Non-pigmented ciliary epithelial cell (primary cell): ENCODE measurements at places on chromosomes 2 and 18.
A peak's percentile ranks its signal among the peaks of the same experiment; 100 is the strongest.

DNA sequence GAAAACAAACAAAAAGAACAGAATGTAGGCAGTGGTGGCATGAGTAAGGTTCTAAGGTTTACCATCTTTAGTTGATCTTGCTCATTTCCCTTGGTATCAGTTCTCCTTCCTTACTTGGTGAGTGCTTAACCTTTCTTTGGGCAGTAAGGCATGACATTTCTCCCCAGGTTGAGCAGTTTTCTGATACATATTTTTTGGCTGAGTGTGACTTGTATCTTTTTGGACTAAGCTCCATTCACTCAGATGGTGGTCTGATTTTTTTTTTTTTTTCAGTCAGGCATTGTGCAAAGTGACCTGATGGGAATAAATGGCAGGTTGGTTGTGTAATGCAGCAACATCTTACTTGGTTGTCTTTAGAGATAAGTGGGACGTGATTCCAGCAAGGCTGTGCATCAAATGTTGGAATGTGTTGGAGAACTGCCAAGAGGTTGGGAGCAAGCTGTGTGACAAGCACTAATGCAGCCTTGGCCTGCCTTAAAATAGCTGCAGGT is 15.1 kb downstream of the SPTBN1 start:
- DNase-seq, result peak; percentile 68

GRCh38 chr18:34794348-34794747 is 84.2 kb downstream of the DTNA start:
- DNase-seq, result no peak

DNA sequence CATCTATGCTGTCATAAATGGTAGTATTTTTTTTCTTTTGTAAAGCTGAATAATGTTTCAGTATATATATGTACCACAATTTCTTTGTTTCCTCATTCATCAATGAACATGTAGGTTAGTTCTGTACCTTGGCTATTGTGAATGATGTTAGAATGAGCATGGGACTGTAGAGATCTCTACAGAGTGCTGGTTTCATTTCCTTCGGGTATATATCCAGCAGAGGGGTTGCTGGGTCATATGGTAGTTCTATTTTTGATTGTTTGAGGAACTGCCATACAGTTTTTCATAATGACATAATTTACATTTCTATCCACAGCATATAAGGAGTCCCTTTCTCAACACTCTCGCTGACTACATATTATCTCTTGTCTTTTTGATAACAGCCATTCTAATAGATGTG is 243.5 kb downstream of the CDH7 start:
- DNase-seq, result no peak

- DNase-seq, result no peak
Measured at GRCh38 chr2:165691615-165692014, 102.4 kb downstream of the GALNT3 start.

GRCh38 chr18:74310411-74310810 is 5.2 kb upstream of the C18orf63 start:
- DNase-seq, result no peak

DNA sequence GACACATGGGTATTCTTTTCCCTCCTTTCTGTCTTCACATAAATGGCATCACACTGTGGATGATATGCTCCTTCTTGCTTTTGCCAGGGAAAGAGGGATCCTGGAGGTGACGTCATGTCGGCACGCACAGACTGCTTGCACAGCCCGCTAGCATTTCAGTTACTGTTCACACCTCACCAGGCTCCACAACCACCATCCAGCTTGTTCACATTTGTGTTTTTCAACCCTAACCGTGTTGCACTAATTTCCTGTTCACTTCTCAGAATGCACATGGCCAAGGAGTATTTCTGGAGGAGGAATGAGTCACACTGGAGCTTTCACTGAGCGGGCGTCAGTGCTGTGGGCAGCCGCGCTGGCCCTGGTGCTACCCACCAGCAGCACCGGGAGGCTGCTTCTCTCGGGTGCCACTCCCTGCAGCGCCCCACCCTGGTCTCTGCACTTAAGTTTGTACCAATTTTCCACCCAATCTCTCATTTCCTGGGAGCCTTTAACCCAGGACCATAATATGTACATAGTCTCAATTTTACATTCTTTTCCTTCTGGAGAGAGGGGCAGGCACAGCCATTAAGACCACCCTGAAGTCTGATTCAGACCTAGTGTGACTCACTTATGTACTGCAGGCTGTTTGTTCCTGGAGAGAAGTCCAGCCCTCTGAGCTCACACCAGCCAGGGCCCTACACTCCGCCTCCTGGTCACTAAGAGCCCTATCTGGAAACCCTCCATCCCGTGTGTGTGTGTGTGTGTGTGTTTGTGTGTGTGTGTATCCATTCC is 65.1 kb downstream of the MBP start:
- DNase-seq, result peak; percentile 88

DNA sequence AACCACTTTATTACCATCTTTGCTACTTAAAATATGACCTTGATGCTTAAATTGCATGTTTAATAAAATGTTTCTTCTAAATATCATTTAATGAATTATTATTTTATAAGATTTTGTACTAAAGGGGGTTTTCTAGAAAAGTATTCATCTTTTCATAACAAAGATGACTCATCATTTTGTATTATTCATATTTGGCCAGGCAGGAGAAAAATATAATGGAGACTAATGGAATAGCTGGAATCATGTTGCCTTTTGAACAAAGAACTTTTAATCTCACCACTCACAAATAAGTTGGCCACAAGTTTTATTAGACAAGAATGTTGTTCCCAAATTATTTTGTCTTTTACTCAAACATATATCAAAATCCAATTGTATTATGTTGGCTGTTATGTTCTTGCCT is 882.4 kb downstream of the DSC3 start:
- DNase-seq, result no peak

DNA sequence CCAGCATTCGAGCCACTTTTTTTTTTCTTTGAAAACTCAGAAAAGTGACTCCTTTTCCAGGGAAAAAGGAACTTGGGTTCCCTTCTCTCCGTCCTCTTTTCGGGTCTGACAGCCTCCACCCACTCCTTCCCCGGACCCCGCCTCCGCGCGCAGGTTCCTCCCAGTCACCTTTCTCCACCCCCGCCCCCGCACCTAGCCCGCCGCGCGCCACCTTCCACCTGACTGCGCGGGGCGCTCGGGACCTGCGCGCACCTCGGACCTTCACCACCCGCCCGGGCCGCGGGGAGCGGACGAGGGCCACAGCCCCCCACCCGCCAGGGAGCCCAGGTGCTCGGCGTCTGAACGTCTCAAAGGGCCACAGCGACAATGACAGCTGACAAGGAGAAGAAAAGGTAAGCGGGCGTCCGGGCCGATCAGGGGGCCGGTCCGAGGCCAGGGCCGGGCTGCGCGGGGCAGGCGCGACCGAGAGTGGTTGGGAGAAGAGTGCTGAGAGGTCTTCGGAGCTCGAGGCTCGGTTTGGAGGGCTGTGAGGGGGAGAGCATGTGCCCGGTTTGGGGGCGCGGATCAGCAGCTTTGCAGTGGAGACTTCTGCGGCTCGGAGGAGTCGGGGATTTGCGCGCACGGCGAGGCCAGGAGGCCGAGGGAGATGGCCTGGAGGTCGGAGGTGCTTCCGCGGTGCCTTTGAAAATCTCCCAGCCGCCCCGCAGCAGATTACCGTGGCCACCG is 502 bp downstream of the EPAS1 start:
- no peak for DNase-seq

GRCh38 chr2:219661197-219661954 is 33.9 kb downstream of the SLC4A3 start:
- DNase-seq, result no peak

DNA sequence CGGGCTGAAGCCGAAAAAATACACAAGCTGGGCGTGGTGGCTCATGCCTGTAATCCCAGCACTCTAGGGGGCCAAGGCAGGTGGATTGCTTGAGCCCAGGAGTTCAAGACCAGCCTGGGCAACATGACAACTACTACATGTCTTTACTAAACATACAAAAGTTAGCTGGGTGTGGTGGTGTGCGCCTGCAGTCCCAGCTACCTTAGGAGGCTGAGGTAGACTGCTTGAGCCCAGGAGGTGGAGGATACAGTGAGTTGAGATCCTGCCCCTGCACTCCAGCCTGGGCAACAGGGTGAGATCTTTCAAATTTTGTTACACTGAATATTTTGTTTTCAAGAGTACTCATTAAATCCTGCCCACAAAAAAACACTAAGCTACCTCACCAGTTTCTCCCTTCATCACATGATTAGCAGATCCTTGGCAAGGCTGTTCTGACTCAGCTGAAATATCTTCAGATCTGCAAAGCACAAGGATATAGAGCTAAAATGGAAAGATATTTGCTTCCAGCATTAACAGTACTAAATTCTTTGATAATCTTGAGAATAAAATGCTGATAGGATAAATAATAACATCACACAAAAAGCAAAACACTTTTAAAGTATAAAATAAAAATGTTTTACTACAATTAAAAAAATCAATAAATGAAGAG is 28.2 kb upstream of the MCM6 start:
- peak; percentile 48 for DNase-seq

GRCh38 chr18:34913837-34914661 is 127.2 kb upstream of the MAPRE2 start:
- DNase-seq, result no peak

DNA sequence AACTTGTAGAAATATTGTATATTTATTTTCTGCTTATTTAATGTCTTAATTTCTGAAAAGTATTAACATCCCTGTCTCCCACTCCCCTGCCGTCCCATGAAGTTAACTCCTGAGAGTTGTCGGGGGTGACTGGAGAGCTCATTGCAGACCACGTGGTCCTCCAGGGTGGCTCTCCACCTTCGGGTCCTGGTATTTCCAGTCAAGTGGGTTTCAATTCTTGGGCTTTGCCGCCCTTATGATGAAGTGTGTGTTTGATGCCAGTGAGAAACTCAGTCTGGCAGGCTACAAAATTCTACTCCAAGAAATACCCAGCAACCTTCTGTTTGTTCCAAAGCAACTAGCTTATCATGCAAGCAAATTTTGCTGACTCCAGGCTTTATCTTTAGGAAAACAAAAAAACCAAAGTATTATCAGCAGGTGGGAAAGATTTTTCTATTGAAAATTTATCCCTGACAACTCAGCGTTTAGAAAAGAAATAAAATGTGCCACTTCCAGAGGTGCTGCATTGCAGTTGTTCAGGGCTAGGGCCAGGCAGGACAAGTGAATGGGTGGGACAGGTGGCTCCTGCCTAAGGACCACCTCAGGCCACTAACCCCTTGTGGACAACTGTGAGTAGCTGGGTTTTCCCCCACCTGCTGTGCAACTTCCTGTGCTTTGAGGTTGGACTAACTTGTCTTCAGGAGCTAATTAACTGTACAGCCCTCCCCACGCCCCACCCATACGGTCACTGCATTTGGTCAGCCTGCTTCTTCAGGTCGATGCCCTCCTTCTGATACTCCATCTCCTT is 46.6 kb downstream of the BCL2L11 start:
- DNase-seq, result no peak

GRCh38 chr2:231617059-231617926 is 24.6 kb downstream of the TEX44 start:
- no peak for DNase-seq

DNA sequence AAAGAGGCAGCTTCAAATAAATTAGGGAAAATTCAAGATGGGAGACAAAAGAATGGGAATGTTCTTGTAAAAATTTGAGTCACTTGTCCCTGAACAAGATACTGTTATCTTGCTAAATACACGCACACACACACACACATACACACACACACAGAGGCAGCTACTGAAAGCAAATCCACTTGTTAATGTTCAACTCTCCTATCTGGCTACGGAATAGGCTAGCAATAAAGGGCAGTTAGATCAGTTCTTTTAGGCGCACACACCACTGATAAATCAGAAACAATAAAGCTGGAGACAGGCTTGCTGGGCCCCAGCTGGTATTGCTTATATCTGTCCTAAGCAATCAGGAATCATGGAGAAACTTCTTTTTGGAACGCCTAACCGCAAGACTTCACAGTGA is 461.6 kb downstream of the BCL11A start:
- DNase-seq, result no peak

DNA sequence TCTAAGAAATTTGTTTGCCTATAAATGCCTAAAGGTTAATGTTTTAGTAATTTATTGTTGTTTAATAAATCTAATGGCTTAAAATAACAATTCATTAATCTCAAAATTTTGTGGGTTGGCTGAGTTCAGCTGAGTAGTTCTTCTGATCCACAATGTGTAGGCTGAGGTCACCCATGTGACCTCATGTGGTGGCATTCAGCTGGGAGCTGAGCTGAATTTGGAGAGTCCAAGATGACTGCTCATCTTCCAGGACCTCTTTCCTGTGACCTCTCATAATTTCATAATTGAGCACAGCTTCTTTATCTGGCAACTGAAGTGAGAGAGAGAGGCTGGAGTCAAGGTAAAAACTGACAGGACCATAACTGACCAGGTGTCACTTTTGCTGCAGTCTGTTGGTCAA is 132.4 kb downstream of the TXNL1 start:
- DNase-seq, result no peak

GRCh38 chr2:72139471-72139873 is 8.2 kb downstream of the CYP26B1 start:
- no peak for DNase-seq

DNA sequence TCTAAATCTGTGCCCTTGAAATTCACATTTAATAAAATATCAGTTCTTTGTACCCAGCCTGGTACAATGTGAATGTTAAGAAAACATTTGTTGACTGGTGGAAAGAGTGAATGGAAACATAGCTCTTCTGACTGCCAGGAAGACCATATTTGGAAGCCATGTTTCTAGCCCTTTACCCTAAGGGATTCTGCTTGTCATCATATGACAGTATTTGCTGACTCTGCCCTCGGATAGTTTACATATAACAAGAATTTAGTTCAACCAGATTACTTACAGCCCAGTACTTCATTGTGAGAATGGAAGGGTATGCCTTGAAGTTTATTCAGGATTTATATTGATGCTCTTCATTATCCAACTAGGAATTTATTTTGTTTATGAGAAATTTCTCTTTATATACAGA is 13.8 kb upstream of the KCNS3 start:
- no peak for DNase-seq

DNA sequence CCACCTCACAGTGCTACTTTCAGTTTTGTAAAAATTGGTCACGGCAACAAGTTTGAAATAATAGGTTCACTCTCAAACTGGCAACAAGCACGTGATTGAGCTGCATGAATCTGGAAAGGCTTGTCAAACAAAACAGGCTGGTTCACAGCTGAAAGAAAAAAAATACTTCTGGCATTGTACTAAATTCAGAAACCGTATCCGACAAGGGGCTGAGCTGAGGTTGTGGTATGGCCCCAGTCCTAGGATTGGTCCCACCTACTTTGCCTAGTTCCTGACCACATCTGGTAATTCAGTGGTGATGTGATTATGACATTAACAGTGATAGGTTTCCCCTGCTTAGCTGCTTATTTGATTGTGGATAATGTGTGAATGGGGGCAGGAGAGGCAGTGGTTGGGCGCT is 326.5 kb upstream of the THUMPD2 start:
- no peak for DNase-seq

DNA sequence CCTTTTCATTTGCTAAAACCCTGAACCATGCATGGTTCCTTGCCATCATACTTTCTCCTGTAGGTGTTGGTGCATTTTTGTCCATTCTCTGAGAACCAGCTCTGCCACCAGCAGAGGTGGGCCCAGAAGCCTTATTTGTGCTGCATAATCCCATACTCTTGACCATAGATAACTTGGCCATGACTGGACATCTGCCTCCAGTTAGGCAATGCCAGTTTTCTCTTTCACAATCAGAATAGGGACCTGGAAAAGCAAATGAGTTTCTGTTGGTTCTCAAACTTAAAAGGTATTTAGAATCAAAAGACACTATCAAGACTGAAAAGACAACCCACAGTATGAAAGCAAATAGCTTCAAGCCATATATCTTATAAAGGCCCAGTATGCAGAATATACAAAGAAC is 167.3 kb downstream of the MAIP1 start:
- DNase-seq, result no peak

- DNase-seq, result peak; percentile 13
Measured at GRCh38 chr2:130864830-130865800, 28.4 kb downstream of the ARHGEF4 start.
